CD4-positive, alpha-beta T cell treated with Interleukin-21 for 1 hour (primary cell): ENCODE measurements at places on chromosomes 16 and 17.

DNA sequence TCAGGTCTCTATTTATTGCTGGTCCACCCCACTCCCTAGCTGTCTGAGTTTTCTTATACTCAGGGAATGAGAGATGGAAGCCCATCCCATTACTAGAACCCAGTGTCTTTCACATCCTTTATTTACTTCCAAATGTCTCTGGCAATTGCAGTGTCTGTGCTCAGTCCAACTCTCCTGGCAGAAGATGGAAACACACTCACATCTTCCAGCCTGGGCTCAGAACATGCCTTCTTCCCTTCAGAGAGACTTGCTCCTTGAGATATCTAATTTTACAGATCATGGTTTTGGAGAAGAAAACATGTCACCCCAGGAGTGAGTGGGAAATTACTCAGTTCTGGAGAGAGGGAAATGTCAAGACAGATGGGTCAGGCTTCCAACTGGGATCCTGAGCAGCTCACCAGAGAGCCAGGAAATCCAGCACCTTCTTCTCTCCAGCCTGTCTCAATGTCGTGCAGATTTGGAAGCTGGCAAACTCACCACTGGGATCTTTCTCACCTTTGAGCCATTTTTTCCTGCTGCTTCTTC is 494.4 kb downstream of the HS3ST4 start:
- DNase-seq = no peak

- no peak for DNase-seq
Observed at GRCh38 chr16:13429416-13429815, 490.5 kb upstream of the ERCC4 start.

DNA sequence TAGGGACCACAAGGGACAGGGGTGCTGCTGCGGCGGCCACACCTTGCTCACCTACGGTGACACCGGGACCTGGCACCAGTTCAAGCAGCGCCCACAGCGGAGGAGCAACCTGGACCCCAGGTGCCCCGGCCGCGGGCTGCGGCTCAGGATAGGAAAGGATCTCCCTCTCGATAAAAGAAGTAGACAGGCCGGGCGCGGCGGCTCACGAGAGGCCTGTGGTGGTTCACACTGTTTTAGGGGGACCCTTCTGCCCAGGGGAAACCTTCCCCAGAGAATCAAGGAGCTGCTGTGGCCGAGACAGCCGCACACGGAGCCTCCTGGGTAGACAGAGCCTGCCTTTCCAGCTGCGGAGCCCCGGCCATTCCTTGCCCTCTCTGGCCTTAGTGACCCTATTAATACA is 17.9 kb upstream of the ATP2A3 start:
- no peak for DNase-seq

GRCh38 chr16:88390735-88391134 is 8.0 kb downstream of the ZNF469 start:
- no peak for DNase-seq

DNA sequence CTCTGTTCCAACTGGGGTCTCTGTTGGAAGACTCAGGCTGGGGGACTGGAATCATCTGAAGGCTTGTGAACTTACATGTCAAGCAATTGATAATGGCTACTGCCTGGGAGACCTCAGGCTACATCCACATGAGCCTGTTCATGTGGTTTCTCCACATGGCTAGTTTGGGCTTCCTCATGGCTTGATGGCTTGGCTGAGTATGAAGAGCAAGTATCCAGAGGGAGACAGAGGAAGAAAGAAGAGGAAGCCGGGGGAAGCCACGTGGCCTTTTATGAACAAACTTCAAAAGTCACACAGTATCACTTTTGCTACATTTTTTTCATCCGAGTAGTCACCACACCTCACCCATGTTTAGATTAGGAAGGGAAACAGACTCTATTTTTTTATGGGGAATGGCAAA is 158.9 kb downstream of the TRIM37 start:
- DNase-seq = no peak

- DNase-seq = no peak
Observed at GRCh38 chr17:16123531-16123930, 91.8 kb downstream of the NCOR1 start.

DNA sequence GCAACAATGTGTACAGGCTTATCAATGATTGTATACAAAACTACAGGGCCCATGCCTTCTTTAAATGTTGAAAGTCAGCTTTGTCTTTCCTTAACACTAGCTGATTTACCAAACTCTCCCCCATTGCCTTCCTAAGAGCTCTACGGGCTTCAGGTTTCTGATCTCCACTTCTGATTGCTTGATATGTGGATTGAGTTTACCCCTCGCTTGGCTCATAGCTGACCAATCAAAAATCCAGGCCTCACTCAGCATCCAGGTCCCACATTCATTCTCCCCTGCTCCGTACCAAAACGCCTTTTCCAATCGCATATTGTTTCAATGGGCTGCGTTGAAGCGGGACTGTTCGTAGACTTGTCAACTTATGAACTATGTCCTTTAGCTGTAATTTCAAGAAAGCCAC is 195.1 kb upstream of the TOX3 start:
- DNase-seq = no peak

GRCh38 chr16:2933136-2933535 is 21.4 kb downstream of the FLYWCH1 start:
- DNase-seq = no peak

- DNase-seq = no peak
Observed at GRCh38 chr16:84498859-84499620, 5.4 kb downstream of the MEAK7 start.

DNA sequence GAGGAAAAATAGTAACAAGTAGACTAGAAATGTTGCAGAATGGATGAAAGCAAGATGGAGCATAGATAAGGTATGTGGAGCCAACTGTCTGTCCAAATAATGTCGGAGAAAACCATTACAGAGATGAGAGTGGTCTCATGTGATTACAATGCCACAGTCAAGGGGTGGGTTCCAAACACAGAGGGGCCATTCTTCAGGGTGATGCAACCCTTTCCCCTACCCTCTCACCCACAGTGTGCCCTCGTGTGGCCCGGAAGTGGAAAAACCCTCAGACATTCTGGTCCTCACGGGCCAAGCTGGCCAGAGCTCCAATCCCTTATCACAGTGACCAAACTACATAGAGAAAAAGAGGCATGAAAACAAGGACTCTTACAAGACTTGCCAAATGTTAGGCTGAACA is 17.7 kb upstream of the HS3ST3A1 start:
- DNase-seq = no peak

DNA sequence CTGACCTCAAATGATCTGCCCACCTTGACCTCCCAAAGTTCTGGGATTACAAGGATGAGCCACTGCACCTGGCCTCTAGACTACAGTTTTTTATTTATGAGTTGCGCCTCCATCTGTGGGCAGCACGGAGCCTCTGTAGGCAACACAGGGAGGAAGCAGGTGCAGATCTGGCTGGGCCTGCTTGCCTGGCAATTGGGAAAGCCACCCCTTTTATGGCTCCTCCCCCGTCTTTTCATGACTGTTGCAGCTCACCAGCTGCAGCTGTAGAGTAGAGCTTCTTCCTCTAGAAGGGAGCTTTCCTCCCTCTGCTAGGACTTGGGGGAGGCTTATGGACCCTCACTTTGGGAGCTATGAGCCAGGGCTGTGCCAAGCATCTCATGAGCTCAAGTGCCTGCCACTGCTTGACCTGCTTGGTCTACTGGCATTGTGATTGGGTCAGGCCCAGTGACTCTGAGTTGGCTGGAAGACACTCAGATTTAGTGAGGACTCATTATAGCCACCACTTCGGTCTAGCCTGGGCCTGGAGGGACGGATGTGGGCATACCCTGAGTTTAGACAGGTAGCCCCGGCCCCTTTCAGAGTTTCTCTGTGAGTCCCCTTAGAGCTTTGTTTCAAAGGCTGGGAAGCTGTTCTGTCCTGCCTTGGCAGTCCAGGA is 6.9 kb upstream of the SLC7A6 start:
- no peak for DNase-seq

DNA sequence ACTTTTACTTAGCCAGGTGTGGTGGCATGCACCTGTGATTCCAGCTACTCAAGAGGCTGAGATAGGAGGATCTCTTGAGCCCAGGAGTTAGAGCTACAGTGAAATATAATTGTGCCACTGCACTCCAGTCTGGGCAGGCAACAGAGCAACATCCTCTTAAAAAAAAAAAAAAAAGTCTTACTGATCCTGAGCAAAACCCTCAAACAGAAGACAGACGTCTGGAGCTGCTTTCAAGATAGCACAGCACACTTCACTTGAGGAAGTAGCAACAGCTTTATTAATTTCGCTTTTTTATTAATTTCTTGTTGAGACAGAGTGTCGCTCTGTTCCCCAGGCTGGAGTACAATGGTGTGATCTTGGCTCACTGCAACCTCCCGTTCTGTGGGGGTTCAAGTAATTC is 10.2 kb upstream of the GGA2 start:
- no peak for DNase-seq

DNA sequence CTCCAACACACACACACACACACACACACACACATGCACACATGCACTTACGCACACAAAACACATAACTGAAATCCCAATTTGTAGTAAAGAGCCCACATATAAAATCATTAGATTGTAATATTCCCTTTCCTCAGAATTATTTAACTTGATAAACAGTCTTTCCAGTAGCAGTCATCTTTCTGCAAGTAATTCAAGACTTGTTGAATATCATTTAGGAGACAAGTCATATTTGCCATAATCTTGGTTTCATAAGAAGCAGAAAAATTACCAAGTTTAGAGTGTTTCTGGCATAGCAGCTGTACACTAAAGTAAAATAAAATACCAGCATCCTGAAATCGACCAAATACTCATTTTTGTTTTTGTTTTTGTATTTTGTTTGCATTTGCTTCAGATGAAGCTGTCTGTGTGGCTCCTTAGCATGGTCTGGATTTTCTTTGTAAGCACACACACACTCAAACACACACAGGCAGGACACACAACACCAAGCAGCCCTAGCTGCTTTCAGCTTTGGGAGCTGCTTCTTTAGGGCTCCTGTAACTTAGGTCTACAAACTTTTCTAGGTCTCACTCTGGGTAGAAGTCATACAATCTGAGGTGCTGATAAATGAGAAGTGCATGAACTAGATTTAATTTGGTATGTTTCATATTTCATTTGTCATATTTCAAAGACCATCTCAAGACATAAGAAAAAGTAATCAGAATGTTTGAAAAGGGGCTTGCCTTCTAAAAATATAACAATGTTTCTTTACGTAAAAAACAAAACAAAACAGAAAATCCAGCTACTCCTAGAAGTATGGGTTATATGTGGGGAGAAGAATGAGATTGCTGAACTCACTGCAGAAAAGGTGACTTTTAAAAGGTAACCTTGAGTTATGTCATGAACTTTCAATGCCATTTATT is 3.0 kb downstream of the SALL1 start:
- no peak for DNase-seq

DNA sequence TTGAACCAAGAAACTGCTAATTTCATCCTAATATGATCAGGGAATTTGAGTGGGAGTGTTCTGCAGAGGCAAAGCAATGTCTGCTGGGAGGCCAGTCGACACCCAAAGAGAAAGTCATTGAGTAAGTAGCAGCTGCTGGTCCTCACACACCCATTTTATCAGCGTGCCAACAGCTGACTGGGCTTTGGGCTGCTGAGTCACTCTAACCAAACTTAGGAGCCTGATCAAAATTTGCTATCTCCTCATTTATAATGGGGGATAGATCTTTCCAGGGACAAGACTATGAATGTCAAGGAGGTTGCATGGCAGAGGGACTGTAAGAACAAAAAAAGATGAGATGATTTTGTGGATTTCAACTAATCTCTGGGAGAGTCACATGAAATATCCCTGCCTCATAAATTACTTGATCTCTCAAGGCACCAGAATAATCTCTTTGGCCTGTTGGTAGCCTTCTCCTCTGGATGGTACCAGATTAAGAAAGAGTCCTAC is 32.9 kb downstream of the CPSF4L start:
- peak; percentile 37 for DNase-seq

GRCh38 chr17:4173781-4174180 is 30.8 kb downstream of the CYB5D2 start:
- no peak for DNase-seq

DNA sequence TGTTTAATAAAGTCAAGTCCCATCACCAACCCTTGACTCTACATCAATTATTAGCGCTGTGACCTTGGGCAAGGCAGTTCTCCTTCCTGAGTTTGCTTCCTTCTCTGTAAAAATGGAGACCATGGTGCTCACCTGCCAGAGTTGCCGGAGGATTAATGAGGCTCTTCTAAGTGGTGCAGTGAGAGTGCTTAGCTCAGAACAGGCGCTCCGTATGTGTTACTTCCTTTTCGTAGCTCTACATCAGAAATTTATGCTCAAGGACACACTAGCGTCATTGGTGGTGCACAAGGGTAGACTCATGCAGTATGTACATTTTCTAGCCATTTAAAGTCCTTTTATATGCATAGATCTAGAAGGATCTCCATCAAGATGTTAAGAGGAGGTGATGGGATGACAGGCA is 17.4 kb upstream of the CMIP start:
- no peak for DNase-seq

GRCh38 chr17:42266918-42267766 is 9.0 kb downstream of the STAT5B start:
- DNase-seq = peak; percentile 86

DNA sequence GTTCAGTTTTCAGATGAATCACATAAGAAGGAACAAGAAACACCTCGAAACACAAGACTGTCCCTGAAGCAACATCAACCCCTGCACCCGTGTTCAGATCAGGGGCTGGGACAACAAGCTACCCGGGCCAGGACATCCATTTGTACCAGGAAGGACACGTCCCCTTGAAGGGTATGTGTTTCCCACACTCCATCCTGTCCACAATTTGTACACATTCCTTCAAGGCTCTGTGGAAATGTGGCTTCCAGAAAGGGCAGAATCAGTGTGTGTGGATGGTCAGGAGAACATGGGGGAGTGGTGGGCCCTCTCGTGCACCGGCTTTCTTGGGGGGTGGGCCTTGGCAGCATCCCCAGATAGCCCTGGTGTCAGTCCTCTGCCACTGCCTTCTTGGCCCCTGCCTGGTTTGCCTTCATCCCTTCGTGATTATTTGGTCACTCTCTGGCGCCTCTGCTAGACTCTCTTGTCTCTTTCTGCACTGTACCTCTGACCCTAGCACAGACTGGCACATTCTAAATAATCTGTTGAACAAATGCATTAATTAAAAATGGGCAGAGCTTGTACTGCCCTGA is 10.3 kb downstream of the KIFC3 start:
- DNase-seq = no peak

- peak; percentile 69 for DNase-seq
Observed at GRCh38 chr17:77372444-77373298, 231.9 kb downstream of the SEC14L1 start.

- no peak for DNase-seq
Observed at GRCh38 chr17:22337467-22337866, 645.1 kb downstream of the KCNJ18 start.

- DNase-seq = no peak
Observed at GRCh38 chr17:630801-631200, 83.8 kb downstream of the VPS53 start.

GRCh38 chr17:28097901-28098300 is 55.4 kb downstream of the NLK start:
- DNase-seq = no peak

- no peak for DNase-seq
Observed at GRCh38 chr17:73359352-73359751, 47.6 kb upstream of the CDC42EP4 start.

DNA sequence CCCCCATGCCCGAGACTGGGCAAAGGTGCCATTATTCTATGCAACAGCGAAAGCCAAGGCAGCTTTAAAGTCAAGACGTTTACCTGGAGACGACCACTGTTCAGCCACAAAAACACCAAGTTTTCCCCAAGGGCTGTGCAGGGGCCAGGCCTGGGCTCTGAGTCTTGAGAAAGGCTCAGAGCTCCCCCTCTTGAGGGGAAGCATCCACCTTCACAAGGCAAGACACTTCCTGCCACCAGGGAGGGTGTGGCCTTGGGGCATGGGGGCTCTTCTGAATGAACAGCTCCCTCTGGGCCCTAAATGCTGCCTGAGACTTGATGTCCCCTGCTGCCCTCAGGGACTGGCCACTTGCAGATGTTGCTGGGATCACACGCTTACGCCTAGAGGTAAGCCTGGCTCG is 26.5 kb downstream of the PDIA2 start:
- no peak for DNase-seq
